ENCODE measurements at places on chromosomes 11 and 22. TPM values are rescaled to one million over a fixed set of nuclear protein-coding genes. Genes with fewer than 3 reads are reported as not detected.

- peak; percentile 69 for DNase-seq
Observed at GRCh38 chr22:37314315-37315074, 32.2 kb downstream of the CYTH4 start.

DNA sequence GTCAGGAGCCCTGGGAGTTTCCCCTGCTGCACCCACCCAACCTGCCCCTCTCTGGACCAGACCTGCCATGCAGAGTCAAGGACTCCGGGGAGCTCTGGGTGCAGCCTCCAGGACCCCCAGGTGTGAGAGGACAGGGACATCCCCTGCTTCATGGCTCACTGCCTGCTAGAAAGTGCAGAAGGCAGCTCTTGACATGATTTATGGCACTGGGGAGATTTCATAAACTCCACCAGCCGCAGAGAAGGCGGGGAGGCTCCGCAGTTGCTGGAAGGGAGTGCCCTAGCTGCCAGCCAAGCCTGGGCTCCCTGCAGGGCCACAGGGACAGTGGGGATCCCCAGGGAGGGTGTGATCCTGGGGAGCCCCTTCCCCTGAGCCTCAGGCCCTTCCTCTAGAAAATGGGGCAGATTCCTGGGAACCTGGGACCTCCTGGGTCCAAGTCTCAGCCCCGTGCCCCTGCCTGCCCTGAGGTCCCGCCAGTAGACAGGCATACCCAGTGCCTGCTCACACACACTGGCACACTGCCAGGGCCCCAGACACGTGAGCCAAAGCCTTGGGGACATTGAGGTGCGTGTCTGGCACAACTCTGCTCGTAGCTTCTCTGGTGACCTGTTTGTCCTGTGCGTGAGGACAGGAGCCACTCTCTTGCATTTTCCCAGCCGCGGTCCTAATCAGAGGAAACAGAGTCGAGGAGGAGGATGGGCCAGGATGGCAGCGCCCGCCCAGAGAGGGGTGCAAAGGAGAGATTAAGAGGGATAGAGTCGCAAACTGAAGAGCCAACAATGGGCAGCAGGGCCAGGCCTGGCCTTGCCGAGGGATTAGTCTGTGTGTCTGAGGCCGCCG, 13.8 kb downstream of the CABP7 start:
- no peak for DNase-seq

DNA sequence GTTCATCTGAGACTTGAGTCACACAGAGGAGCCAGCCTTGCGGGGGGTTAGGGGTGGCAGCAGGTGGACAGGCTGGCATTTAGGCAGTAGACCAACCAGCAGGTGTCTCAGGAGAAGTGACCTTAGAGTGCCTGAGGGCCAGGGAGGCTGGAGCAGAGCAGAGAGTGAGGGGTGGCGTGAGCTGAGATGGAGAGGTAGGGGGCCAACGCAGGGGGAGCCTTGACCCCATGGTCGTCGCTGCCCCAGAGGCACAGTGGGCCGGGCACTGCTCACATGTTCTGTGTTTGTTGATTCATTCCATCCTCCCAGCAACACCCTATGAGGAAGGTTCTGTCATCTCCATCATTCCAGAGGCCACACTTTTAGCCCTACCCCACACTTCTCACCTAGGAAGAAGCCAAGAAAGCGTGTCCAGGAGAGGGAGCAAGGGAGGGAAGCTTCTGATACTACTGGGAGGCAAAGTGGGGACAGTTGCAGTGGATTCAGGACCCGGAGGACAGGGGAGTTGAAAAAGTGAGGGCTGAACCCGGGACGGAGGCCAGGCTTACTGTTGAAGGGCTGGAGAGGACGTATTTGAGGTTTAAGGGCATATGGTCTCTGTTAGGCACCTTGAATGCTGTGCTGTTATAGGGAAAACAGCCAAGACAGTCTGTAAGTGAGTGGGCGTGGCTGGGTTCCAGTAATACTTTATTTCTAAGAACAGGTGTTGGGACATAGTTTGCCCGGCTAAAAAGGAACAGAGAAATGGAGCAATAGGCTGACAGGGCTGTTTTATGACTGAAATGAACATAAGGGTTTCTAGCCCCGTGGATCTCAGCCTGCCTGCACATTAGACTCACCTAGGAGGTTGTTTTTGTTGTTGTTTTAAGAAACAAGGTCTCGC, 7.3 kb downstream of the SART1 start:
- no peak for DNase-seq

DNA sequence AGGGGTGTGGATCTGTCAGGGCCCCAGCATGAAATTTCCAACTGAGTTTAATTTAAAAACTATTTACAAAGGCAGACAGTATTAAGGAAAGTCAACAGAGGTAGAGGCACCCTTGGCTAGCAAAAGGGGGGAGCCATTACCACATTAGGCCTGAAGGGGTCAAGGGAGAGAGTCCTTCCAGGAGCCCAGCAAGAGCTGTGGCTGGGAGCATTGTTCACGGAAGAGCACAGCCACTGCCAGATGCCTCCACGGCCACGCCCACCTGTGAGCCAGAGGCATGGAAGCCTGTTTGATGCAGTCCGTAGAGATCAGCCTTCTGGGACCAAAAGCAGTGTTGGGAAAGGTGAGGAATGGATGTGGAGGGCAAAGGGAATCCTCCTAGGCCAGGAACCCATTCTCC, 102.6 kb downstream of the GALNT18 start:
- no peak for DNase-seq

EWSR1 gene
- polyA plus RNA-seq = 189 TPM

- no peak for DNase-seq
Observed at GRCh38 chr11:129596351-129596750, 219.3 kb upstream of the TMEM45B start.

PAK1 gene
- 15.5 TPM for polyA plus RNA-seq

C11orf91 gene
- not detected for polyA plus RNA-seq

OR52A1 gene
- not detected for polyA plus RNA-seq

GRCh38 chr11:2643746-2644145, 56.0 kb downstream of the KCNQ1OT1 start:
- no peak for DNase-seq

C11orf21 gene
- 14.4 TPM for polyA plus RNA-seq
